ENCODE measurements at places on chromosomes 16 and 17.

- DNase-seq = no peak
Observed at GRCh38 chr16:56793492-56793891, 63.6 kb downstream of the NUP93 start.

- no peak for DNase-seq
Observed at GRCh38 chr17:68714676-68715075, 113.5 kb upstream of the FAM20A start.

DNA sequence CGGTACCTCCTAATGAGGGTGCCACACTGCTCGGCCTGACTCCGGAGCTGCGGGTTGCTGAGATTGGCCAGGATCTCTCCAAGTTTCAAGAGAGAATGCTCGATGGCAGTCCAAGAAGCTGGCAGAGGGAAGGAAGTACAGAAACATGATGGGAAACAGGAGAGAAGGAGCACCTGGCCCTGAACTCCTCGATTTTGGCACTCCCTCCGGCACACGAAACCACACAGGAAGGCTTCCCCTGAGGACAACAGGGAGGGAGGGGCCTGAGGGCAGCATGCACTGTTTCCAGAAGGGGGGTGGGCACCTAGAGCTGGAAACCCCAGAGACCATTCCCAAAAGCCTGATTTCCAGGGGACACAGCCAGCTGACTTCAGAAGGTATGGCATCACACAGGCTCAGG is 18.1 kb downstream of the CSF3 start:
- DNase-seq = no peak

DNA sequence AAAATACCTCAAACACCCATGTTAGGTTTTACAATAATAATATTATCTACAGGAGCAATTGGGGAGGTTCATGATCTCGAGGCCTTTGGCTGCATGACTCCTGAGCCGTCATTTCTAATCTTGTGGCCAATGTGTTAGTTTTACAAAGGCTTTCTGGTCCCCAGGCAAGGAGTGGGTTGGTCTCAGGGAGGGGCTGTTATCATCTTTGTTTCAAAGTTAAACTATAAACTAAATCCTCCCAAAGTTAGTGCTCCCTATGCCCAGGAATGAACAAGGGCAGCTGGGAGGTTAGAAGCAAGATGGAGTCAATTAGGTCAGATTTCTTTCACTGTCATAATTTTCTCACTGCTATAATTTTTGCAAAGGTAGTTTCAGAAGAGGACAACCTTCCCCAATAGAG is 9.1 kb upstream of the CCL5 start:
- no peak for DNase-seq

DNA sequence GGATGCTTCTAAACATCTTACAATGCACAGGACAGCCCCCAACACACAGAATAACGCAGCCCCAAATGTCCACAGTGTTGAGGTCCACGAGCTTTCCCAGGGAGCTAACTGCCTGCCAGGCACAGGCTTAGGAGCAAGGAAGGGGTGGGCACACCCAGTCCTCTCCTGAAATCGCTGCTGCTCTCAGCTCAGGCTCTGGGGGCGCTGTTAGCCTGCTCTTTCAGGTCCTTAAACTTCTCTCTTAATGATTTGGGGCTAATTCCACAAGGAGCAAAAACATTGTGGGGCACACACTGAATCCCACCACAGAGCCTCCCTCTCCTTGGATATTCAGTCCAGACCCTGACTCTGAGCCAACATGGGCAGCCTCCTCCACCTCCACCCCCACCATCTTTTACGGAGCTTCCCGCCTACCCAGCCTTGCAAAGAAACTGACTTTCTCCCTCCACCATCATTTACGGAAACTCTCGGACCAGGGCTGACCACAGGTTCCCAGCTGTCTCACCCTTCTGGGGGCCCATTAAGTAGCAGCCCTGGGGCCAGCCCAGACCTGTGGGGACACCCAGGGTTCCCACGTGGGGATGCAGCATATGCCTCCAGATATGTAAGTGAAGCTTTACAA is 1.1 kb downstream of the CD300H start:
- DNase-seq = no peak

DNA sequence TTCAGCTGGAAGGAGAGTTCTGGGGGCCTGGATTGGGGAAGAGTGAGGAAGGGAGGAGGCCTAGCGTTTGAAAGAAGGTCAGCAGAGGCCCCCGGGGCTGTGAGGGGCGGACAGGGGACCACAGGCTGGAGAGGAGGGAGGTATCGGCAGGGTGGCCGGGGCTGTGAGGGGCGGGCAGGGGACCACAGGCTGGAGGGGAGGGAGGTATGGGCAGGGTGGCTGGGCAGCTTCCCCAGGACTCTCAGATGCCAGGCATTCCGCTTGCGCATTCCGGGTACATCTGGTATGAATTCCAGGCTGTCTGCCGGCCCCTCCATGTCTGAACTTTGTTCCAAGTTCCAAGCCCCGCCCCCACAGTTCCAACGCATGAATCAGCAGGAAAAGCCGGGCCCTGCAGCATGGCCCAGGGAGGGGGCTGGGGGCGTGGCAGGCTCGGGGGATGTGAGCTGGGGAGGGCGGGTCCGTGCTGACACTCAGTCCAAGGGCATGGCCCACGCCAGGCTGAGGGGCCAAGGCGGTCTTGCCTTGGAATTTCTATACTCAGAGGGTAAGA is 4.3 kb upstream of the TLCD2 start:
- DNase-seq = peak; percentile 91

- DNase-seq = no peak
Observed at GRCh38 chr17:69187294-69187693, 41.3 kb downstream of the ABCA10 start.

DNA sequence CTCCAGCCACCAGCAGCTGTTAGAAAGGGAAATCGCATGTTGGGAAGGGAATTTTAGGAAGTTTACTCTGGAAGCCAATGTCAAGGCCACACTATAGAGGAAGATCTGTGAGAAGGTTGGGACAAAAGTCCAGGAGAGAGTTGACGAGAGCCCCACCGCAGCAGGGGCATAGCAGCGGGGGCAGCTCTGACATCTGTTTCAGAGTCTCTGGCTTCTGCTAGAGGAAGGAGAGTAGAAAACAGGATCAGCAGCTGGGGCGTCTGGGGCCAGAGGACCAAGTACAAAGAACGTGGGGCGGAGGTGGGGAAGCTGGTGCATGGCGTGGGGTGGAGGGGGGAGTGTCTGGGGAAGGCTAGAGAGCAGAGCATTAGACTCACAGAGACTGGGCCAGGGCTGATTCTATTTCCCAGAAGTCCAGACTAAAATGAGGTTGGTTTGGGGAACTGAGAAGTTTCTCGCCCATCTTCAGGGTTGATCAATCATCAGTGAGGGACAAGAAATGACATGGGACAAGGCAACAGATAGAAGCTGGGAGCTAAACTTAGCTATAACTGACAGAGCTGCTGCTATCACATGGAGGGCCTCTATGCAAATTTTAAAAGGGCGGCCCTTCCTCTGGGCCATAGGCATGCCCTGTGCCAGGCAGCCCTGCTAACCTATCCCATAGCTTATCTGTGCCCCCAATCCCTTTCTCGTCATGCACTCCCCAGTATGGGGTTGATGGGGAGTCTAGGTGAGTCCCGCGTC is 1.2 kb downstream of the RABEP2 start:
- no peak for DNase-seq

DNA sequence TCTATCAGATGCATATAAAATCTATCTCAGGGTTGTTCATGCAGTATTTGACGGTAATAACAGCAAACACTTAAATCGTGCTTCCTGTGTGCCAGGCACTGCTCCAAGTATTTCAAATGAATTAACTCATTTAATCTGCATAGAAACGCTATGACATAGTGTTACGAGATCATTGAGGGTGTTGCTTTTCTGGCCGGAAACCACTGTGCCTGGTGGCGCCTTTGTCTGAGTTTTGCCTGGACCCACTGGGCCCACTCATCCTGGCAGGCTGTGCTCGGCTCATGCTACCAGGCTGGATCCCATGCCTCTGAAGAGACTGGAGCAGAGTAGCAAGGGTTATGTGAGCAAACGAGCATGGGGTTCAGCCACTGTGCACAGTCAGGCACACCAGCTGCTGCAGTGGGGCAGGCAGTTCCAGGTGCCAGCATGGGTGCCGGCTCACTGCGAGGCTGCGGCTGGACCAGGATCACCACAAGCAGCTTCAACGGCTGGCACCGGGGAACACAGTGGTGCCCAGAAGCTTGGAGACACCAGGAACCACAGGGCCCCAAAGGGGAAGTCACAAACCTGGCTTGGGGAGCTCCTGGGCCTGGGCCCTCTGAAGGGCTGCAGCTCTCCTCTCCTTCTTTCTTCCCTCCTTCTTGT is 45.9 kb upstream of the CLEC19A start:
- no peak for DNase-seq

DNA sequence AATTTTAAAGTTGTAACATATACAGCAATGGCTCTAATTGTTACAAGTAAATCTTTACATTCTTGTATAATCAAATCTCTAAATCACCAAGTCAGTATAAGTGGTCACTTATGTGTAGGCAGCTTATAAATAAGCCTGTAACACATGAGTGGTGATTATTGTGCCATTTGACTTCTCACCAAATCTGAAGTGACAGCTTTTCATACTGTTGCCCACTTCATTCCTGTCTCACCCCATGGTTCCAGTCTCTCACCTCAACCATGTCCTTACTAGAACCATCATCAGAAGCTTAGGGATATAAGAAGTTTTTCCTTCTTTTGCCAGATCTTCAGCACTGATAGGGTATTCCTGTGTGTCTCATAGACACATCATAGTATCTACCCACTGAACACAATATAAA is 23.5 kb downstream of the TNRC6A start:
- no peak for DNase-seq

- no peak for DNase-seq
Observed at GRCh38 chr16:85457366-85457765, 155.8 kb upstream of the GSE1 start.

DNA sequence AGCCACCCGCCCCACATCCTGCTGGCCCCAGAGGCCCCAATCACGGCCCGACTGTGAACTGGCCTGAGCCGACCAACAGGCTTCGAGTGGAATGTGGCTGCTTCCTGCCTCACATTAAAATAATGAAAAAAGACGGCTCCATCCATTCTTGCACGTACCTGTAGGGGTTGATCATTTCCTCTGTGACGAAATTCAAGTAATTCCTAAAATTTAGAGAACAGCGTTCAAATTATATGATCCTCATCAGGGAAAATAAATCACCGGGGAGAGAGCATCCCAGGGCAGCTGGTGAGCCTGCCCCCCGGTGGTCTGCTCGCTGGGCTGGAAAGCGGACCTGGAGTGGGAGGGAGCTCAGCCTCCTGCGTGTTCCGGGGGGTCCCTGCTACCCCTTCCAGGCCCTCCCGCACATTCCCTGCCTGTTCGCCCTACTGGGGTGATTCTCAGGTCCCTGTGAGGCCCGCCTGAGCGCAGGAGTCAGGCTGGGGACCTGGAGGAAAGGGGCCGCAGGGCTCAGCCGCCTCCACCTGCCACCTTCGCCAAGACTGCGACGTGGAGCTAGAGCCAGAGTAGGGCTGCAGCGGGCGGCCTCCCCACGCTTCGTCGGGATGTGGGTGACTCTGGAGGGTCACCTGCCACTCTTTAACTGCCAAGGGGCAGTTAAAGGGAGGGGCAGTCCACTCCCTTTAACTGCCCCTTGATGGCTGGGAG is 28.9 kb downstream of the SLC7A5 start:
- DNase-seq = no peak

DNA sequence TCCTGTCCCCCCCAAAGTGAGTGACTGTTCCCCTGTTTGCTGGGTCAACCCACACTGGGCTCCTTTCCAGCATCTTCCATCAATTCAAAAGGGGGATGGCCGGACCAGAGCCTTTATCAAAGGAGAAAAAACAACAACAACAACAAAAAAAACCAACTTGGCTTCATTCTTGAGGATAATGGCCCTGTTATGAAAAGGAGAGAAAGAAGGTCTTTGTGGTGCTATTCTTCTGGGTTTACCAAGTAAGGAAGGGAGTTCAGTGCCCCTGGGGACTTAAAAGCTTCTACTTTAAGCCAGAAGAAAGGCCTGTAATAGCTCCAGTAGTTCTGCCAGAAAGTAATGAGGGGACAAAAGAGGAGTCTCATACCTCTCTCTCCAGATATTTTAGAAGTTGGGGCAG is 71.5 kb downstream of the RGS9 start:
- DNase-seq = no peak

DNA sequence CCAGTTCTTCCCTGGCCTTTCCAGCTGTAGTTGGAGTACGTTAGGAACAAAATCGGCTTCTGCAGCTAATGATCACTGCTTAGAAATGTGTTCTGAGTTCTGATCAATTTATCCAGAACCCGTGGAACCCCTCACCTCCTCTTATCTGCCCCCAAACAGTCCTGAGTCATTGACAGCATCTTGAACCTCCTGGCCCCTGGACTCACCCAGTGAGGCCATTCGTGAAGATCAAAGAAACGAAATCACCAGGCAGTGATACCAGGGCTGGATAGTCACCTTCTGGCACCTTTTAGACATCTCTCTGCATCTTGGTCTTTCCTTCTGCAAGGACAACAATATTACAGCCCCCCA is 17.0 kb upstream of the EXOC7 start:
- peak; percentile 7 for DNase-seq

DNA sequence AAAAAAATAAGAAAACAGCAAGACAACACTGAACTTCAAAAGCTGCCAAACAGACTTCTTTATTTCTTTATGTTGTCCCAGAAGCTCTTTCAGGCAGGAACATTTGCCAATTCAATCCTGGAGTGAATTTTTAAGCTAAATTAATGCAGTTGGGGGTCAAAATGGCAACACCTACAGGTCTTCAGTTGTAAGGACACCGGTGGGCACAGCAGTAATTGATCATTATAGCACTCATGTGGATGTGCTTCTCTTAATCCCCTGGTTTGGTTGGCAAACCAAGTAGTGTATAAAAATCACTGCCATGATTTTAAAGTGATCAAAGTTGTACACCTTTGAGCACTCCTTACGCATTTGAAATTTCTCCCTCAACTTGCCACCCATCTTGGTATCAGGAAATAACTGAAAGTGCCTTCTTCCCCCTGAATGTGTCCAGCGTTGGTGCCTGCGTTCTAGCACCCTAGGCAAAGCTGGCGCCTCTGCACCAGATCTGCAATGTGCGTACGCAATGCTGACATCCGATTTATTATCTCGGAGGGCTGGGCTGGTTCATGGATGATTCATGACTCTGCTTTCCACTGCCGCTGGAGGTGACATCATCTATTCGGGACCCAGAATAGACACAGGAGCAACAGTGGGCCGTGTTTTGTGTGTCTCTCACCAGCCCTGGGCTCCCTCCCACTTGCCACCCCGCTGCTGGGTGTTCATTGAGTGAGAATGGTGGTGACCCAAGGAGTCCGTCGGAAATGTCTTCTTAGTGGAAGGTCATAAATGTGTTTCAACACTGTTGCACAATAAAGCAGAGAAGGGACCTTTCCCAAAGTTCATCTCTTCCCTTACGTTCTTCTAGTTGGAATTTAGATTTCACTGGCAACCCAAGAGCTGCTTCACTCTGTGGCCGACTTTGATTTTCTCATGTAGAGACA is 203.4 kb downstream of the CCDC182 start:
- DNase-seq = peak; percentile 64

- DNase-seq = no peak
Observed at GRCh38 chr16:83070416-83071209, 443.8 kb downstream of the CDH13 start.

GRCh38 chr16:84957192-84957591 is 54.1 kb downstream of the ZDHHC7 start:
- DNase-seq = no peak

DNA sequence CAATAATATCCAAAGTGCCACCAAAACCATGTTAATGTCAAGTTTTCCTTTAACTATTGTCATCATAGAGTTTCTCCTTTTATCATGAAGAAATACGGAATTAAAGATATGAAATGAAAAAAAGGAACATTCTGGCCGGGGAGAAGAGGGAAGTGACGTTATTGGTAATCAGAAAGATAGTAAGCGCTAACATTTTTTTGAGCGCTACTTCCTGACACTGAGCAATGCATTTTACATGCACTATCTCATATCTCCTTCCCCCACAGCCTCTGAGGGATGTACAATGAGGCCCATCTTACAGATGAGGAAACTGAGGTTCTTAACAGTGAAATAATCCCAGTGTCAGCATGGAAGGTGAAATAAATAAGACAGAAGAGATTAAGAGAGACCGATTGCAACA is 410.9 kb downstream of the SOX9 start:
- DNase-seq = no peak

All from AG08396 (cell line).